ENCODE measurements at places on chromosomes 11 and 22.

- no peak for DNase-seq
Measured at GRCh38 chr11:10846660-10847059, 11.2 kb downstream of the ZBED5 start.

GRCh38 chr22:43823353-43823908, 11.3 kb upstream of the EFCAB6 start:
- no peak for DNase-seq

DNA sequence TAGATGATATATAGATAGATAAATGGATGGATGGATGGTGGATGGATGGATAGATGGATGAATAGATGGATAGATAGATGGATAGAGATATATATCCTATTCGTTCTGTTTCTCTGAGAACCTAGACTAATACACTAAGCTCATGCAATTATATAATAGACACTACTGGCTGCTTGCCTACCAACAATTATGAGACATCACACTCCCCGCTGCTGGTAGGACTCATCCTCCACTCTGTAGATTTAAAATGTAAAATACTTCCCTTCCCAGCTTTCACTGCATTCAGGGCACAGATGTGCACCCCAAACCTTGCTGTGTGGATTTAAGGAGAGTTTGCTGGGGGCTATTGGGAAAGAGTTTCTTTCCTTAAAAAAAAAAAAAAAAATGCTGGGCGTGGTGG, 28.3 kb upstream of the RCN1 start:
- no peak for DNase-seq

DNA sequence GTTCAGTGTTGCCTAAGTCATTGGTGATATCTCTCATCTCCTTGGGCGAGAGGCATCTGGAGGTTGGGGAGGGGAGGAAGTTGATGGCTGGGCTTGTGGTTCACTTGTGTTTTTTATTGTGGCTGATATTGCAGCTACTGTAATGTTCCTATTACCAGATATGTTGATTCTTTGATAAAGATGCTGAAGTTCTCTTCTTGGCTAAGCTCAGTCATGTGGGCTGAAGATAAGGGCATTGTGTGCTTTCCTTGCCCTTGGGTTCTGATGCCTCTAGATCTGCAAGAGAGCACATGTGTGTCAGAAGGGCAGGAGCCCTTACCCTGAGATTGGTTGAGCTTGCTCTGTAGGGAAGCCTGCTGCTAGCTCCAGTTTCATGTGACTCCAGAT, 12.0 kb downstream of the STX3 start:
- DNase-seq = no peak

- DNase-seq = no peak
Measured at GRCh38 chr11:76243193-76243956, 37.1 kb upstream of the WNT11 start.

GRCh38 chr22:49112661-49113626, 714.7 kb downstream of the BRD1 start:
- no peak for DNase-seq

GRCh38 chr11:114258696-114259095, 37.5 kb upstream of the NNMT start:
- DNase-seq = no peak

DNA sequence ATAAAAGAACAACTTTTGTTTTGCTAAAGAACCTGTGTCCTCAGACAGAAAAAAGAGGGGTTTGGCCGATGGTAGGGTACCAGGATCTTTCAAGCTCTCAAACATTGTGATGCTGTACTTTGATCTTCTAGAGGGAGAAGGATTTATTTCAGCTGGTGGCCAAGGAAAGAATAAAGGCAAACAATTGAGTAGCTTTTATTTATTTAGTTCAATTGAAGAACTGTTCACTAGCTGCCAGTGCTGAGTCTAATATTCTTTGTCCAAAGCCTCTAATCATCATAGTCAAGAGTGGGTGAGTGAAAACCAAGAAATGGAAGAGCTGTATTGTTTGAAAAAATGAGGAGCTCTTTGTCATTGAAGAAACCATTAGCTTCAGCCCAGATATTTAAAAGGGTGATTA, 138.4 kb downstream of the FAT3 start:
- no peak for DNase-seq

GRCh38 chr11:44361813-44362212, 51.9 kb upstream of the ALX4 start:
- DNase-seq = no peak

DNA sequence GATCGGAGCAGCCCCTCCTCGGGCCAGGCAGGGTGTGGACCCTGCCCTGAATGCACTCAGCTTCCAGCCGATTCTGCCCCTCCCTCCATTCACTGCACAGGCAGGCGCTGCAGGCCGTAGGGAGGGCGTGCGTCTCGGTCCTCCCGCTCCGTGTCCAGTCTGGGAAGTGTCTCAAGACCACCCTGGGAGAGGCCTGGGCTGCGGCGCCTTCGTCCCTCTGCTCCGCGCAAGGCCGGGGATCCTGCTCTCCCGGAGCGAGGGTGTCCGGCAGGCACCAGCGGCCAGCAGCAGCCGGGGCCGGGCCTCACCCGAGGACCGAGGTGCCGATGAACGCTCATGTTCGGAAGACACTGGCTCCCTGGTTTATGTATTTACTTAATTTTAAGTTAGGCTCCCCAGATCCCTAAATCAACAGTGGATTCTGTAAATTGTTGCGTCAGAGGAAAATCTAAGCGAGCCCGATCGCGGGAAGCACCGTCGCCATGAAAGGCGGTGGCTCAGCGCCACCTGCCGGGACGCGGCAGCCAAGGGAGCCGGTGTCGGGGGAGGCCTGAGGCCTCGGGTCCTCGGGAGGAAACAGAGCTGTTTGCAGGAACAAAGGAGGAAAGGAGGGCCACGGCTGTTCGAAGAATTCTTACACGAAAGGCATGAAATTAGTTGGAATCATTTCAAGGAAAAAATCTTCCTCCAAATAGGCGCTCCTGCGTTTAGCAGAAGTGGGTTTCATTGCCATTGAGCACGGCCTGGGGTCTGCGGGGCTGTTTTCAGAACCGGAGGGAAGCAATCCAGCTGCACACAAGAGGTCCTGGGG, 195.3 kb downstream of the BRD1 start:
- peak; percentile 48 for DNase-seq

GRCh38 chr11:23280088-23280487, 419.8 kb upstream of the CCDC179 start:
- no peak for DNase-seq

DNA sequence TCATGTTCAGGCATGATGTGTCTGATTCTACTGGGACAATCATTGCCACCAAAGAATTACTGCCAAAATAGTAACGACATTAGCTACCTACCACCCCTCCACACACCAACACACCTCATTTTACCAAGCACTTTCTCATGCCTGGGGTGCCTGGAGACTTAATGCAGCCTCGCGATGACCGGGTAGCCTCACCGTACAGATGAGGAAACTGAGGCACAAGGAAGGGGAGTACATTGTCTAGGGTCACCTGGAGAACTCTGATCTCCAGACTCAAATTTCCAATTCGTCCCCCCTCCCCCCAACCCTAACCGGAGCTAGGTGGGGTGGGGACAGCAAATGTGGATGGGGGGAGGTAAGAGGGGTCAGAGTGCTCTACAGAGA, 2.7 kb upstream of the RTN4RL2 start:
- DNase-seq = no peak

DNA sequence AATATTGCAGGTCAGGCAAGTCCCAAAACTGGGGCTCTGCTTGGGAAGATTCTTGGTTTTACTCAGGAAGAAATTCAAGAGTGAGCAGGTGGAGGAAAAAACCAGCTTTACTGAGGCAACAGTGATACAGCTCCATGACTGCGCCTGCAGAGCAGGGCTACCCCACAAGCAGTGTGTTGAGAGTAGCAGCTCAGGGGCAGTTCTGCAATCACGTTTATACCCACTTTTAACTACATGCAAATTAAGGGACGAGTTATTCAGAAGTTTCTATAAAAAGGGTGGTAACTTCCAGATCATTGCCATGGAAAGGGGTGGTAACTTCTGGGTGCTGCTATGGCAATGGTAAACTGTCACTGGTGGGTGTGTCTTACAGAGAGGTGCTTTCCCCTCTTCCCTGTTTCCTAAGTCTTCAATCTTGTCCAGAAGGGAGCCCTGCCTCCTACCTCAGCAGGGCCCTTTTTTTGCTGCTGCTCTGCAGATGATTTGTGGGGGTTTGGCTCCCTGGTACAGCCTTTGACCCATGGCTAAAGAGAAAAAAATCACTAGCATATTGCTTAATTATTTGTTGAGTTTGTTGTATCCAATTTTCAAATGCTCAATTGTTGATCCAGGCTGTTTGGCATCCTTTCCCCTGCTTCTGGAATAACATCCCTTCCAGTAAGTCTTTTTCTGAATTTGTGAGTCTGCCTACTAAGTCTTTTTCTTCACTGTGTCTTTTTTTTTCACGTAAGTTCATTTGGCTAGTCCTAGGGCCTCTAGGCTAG, 30.0 kb upstream of the ME3 start:
- DNase-seq = no peak

DNA sequence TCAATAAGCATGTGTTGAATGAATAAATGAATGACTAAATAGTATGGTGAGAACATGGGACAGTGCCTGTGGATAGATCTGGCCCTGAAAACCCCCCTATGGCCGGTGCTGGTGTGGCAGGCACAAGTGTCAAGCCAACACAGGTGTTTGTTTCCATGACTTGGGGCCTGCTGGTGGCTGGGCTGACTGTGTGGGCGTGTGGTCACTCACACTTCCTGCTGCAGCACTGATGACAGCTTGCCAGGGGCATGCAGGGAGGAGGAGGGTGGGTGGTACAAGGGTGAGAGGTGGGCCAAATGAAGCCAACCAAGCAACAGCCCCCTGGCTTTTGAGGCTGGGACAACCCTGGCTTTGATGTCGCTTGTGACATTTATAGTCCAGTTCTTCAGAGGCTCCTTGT, 30.3 kb upstream of the ABCC8 start:
- no peak for DNase-seq

GRCh38 chr11:119258180-119258579, 52.0 kb downstream of the CBL start:
- no peak for DNase-seq

DNA sequence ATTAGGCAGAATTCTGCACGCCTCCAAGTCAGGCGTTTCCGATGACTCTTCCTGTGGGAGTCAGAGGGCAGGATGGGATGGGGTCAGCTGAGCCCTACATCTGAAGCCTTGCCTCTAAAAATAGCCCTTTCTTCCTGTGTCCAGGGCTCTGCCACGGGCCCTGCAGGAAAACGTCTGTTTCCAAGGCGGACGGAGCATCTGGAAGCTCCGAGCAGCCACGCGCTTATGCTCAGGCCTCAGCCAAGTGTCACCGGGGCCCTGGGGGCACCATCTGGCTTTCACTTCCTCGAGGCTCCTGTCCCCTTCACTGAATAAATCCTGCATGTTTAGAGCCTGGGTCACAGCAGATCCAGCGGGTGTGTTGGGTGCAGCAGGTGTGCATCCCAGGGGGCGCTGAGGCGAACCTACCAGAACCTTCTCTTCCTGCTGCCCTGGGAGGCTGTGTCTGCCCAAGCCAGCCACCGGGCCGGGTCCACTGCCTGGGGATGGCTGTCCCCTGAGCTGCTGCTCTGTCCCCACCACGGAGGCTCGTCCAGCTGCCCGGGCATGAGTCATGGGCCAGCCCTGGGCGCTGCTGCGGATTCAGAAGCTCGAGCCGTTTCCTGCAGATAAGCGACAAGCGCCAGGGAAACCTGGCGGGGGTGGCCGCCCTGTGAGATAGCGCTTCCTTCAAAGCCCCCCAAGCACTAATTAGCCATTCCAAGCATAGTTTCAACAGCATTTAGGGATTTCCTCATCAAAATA, 32.0 kb upstream of the LINC01488 start:
- DNase-seq = no peak

DNA sequence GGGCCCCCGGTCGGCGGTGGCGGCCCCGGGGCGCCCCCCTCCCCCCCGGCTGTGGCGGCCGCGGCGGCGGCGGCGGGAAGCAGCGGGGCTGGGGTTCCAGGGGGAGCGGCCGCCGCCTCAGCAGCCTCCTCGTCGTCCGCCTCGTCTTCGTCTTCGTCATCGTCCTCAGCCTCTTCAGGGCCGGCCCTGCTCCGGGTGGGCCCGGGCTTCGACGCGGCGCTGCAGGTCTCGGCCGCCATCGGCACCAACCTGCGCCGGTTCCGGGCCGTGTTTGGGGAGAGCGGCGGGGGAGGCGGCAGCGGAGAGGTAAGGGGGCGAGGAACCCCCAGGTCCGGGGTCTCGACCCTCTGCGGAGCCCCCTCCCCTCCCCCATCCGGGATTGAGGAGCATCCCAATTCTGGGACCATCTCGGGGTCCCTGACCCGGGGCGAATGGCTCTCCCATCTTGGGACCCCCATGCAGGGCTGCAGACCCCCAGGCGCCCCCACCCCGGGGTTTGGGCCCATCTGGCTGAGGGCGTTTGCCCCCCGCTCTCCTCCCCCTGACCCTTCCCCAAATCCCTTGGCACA, 431 bp downstream of the KMT2A start:
- DNase-seq = no peak

DNA sequence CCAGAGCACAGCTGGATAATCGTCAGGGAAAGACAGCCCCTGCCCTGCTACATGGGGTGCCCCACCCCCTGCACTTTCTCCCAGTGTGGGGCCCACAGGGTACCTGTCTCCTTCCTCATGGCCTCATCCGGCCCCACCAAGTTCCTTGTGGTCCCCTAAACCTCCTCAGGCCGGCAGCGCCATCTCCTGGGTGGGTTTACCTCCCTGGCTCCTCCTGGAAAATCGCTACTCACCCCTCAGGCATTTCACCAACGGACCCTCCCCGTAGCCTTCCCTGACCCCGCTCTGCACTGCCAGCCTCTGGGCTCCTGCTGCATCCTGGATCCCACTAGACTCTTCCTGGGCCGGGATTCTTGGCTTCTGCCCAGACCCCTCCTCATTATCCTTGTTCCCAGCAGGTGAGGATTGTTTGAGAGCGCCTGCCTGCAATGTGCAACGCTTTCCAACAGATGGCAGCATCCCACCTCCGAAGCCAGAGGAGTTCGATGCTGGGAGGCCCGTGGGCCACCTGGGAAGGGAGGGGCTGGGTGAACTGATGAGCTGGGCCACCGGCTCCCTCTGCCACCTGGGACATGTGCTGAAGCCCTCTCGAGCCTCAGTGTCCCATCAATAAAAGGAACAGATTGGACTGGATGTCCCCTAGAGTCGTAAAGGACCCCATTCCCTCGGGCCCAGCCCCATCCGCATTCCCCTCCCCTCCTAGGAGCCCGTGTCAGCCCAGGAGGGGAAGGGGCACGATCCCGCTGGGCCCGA, 44.2 kb upstream of the TTLL12 start:
- peak; percentile 10 for DNase-seq

- DNase-seq = no peak
Measured at GRCh38 chr22:30541961-30542810, 4.4 kb downstream of the SEC14L6 start.

DNA sequence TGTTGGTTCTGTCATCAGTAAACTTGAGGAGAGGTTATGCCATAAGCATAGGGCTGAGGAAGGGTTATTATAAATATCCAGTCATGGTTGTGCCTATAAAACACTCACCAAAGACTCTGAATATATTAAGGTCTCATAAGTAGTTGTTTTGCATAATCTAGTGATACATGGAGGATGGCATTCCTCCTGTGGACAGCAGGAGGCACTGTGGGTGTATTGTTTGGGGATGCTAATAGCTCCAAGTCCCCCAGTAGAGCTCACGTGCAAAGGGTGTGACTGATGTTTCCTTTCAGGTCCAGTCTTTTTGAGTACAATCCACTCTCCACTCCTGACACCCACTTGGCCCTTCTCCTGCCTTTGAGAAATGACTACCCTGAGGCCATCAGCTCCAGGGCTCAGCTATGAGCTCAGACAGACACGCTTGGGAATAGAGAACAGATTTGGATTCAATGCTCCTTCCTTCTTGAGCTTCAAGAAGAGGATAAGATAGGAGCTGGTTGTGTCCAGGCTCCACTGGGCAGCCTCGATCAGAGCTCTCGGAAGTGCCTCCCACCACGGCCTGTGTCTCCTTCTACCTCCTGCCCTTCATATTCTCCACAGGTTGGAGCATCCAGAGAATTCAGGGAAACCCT, 85.2 kb upstream of the IGLL5 start:
- no peak for DNase-seq

GRCh38 chr11:57896361-57897145, 127.1 kb upstream of the OR9Q1 start:
- no peak for DNase-seq

Measured in NCI-H2107 (cell line).